Activated naive CD4-positive, alpha-beta T cell treated with anti-CD3 and anti-CD28 coated beads, Interleukin-2, amount 10 ng/mL, durations not matched to agents 7 days and 5 days (primary cell): ENCODE measurements at places on chromosomes 6 and 20.
A peak's percentile ranks its signal among the peaks of the same experiment; 100 is the strongest.

DNA sequence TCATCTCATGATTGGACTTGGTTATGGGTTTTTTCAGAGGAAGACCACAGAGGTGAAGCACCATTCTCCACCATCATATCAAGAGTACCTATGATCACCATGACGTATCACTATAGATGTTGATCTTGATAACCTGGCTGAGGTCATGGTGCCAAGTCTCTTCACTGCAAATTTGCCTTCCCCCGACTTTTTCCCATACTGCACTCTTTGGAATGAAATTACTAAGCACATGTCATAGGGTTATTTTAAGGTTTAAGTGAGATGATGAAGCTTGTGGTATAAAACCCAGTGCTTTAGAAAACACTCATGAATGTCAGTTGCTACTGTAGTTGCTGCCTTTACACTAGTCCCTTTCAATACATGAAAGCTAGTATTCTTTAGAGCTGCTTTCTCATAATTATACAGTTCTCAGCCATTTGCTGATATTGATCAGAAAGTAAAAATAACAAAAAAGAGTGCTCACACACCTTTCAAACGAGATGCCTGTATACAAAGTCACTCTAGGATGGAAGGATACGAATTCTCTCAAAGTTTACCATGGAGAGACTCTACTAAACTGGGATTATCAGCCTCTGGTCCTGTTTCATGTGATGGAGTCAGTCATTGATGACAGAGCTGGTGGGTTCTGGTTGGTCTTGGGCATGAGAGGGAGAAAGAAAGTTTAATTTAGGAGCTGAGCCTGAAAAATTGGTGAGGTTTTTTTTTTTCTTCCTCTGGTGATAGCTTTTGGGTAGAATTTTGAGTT lies 228.1 kb downstream of the PRL start:
- DNase-seq, result no peak

DNA sequence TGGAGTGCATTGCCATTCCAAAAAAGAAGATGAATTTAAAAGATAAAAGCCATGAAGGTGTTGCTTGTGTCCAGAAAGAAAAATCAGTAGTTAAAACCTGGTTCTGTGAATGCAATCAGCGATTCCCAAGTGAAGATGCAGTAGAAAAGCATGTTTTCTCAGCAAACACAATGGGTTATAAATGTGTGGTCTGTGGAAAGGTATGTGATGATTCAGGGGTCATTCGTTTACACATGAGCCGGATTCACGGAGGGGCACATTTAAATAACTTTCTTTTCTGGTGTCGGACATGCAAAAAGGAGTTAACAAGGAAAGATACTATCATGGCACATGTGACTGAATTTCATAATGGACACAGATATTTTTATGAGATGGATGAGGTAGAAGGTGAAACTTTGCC lies 24.7 kb upstream of the BAG2 start:
- no peak for DNase-seq

GRCh38 chr6:11650025-11650696 lies 112.6 kb downstream of the TMEM170B start:
- no peak for DNase-seq

DNA sequence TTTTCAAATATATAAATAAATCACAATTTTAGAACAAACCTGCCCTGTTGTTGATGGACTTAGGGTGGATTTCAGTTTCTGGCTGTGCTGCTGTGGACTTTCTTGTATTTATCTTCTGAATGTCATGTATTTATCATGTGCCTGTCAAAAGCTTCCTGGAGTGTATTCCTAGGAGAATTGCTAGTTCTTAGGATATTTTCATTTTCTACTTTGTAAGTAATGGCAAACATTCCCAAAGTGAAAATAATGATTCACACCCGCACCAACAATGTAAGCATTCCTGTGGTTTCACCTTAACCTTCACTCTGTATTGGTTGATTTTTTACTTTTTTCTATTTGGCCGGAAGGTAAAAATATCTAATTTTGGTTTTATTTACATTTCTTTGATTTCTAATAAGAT lies 387.8 kb downstream of the SMOC2 start:
- DNase-seq, result no peak

GRCh38 chr6:146090474-146090873 lies 61.6 kb downstream of the GRM1 start:
- no peak for DNase-seq

- no peak for DNase-seq
Observed at GRCh38 chr6:165967810-165968407, 199.7 kb downstream of the TBXT start.

GRCh38 chr20:51300104-51300503 lies 242.4 kb downstream of the NFATC2 start:
- DNase-seq, result no peak

- DNase-seq, result no peak
Observed at GRCh38 chr20:9021216-9021615, 47.7 kb upstream of the PLCB4 start.

DNA sequence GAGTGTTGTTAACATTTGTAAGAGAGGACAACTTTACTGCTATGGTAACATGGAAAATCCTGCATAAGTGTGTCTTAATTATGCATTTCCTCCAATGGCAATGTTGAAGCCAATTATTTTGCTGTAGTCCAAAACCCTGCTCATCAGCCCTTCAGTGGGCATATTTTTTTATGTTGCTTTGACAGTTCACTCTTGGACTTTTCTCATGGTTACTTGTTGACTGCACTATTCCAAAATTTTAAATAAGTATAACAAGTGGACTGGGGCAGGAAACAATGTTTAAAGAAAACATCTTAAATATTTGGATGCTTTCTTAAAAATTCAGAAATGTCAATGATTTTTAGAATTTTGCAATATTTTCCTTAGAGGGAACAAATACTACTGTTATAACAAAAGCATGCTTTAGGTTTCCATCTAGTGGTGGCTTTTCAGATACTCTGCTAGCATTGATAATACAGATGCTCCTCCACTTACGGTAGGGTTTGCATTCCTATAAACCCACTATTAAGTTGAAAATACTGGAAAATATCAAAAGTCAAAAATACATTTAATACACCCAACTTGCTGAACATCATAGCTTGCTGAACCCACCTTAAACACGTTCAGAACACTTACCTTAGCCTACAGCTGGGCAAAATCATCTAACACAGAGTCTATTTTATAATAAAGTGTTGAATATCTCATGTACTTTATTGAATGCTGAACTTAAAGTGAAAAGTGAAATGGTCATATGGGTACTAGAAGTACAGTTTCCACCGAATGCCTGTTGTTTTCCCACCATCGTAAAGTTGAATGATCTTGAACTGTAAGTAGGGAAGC lies 86.4 kb downstream of the ADGRG6 start:
- DNase-seq, result no peak

- no peak for DNase-seq
Observed at GRCh38 chr20:2295886-2296515, at the start of gene TGM3. Gene TGM3 (plus strand): TSS chr20:2296001. CDS start chr20:2296064, 63 bp downstream.

DNA sequence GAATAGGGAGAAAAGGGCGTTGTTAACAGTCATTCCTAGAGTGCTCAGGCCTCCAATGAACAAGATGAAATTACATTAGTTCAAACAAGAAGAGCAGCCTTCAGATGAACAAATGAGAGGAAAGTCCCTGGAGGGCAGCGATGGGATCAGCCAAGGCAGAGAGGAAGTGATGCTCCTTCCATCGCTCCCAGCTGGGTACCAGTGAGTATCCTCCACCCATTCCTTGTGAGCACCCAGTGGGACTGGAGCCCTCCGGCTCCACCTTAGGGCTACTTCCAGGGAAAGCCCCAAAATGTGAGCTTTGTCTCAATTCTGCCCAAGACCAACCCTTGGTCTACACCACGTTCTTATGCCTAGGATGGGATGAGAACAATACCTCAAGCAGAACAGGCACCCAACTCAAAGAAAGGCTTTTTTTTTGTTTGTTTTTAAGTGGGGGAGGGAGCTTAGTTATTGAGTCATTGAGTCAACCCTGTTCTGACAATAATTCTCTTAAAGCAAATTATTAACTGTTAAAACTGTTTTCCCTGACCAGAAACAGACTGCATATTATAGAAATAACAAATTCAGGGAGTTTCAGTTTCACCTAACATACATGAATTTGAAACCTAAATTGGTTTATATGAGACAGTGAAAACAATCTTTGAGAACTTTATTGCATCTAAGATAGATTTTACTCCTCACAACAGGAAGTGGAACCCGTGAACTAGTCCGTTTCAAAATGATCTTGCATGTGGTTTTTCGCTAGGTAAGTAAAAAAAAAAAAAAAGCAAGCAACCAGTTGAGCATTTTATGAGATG lies 106.9 kb downstream of the IPCEF1 start:
- peak; percentile 43 for DNase-seq

DNA sequence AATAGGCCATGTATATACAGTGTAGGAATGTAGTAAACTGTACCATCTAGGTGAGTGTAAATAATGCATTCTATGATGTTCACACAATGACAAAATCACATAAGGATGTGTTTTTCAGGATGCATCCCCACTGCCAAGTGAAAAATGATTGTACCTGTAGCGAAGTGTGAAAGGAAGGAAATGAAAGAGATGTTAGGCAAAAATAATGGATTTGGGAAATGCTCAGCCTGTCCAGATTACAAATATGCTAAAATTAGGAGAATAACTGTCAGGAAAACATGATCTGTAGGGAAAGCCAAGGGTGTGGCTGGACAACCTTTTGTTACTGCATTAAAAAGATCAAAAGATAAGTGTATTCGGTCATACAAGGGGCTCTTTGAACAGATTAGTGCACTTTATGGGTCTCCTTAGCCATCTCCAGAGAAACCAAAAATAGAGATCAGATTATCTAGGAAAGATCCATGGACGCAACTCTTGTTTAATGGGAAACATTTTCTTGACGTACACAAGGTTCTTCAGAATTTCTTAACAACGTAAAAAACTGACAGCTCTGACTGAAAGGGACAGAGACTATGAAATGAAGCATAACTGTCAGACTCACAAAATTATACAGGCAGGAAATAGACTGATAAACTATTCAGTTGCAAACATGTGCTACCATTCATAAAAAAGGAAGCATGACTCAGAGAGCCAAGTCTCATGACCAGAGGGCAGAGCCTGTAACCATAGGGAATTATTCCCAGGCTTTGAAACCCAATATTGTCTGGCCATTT lies 253.6 kb upstream of the RAB32 start:
- no peak for DNase-seq

- DNase-seq, result no peak
Observed at GRCh38 chr6:135215160-135215559, 34.1 kb downstream of the MYB start.

- peak; percentile 34 for DNase-seq
Observed at GRCh38 chr6:14542670-14543366, 425.2 kb downstream of the CD83 start.

GRCh38 chr6:63928613-63929012 lies 293.0 kb downstream of the PHF3 start:
- DNase-seq, result no peak

DNA sequence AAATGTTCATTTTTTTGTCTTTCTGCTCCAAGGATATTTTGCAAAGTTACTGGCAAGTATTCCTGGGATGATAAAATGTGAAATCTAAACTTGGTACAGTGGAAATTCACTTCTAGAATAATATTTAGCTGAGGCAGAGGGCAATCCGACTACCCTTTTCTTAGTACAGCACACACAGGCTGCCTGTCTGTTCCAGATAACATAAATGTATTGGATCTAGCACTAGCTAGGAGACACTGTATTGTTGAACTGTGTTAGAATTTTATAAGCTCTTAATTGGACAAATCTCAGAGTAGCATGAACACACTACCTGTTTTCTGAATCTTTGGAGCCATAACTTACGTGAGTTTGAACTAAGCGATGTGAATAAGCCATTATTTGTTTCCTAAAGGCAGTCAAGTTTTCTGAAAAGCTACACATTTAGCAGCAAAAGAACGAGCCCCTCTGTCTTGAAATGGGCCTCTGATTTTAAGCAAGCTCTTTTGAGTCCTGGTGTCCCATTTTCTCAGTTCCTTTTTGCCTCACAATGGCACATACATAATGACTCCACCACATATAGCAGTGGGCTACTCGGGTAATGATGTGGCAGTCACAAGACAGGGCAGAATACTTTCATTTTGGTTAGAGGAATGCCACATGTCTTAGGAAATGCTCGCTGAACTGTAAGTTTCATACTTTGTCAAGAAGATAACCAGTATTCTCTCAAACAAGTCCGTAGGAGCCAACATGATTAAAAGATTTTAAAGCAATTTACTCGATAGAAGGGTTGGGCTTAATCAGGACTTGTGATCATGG lies 116.5 kb upstream of the ESR1 start:
- DNase-seq, result peak; percentile 52

DNA sequence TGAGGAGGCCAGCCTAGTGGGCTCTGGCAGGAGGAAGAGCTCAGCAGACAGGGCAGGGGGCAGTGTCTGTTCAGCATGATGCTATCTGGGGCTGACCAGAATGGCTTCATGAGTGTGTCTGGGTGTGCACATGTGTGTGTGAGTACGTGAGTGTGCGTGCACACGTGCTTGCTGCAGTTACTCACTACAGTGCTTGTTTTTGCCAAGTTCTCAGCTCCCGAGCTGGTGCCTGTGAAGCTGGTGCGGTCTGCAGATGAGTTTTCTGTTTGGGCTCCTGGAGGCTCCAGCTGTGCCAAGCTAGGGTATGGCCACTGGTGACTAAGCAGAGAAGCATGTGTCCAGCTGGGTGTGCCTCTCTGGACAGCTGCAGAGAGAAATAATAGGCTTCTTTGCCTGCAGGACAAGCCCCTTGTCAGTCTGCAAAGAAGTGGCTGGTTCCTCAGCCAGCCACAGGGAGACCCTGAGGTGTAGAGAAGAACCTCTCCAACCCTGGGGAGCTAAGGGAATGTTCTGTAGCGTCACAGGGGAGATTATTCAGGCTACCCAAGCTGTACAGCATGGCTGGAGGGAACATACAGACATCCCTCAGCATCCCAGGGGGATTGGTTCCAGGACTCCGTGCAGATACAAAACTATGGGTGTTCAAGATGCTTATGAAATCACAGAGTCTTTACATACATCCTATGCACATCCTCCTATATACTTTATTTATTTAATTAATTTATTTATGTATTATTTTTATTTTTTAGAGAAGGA lies 40.2 kb upstream of the FAM50B start:
- no peak for DNase-seq

DNA sequence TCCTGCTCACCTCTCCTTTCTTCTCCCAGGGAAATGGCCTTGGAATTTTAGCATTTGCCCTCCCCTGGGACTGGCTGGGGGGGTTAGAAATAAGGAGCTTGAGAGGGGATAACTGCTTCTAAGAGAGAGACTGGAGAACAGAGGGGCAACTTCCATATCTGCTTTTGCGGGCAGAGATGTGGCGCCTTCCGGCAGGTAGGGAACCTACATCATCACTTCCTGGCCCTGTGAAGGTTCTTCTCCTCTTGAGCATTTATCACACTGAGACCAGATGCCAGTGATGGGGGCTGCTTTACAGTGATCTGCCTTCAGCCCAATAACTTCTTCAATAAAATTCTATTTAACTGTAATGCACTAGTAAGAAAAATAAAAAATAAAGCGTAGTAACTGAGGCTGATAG lies 48.1 kb downstream of the TBC1D7 start:
- peak; percentile 30 for DNase-seq
